ENCODE measurements at places on chromosomes 3 and 15.

DNA sequence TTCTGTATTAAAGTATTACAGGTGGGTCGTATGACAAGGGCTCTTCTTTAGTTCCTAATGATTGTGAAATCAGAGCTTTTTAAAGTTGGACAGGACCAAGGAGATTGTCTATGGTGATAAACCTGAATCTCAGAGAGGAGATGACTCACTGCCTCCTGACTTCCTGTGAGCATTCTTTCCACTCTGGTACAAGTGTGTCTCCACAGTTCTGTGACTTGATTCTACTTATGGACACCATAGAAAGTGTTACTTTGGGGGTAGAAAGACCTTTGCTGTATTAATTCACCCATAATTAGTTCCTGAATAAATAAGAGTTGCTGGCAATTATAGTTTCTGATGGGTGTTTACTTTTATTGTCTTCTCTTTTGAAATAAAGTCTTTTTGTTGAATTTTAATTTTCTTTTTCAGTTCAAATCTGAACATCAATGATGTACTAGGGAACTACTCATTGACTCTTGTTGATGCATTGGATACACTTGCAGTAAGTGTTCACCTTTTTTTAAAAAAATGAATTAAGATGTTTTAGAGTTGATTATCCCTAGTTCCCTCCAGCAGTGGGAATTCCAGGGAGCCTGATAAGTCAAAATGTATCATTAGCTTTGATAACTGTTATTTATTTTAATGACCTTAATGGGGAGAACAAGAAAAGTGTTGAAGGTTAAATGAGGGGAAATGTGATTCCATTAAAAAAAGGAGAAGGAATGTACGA is 7.4 kb downstream of the EDEM1 start:
- DNase-seq, result no peak

DNA sequence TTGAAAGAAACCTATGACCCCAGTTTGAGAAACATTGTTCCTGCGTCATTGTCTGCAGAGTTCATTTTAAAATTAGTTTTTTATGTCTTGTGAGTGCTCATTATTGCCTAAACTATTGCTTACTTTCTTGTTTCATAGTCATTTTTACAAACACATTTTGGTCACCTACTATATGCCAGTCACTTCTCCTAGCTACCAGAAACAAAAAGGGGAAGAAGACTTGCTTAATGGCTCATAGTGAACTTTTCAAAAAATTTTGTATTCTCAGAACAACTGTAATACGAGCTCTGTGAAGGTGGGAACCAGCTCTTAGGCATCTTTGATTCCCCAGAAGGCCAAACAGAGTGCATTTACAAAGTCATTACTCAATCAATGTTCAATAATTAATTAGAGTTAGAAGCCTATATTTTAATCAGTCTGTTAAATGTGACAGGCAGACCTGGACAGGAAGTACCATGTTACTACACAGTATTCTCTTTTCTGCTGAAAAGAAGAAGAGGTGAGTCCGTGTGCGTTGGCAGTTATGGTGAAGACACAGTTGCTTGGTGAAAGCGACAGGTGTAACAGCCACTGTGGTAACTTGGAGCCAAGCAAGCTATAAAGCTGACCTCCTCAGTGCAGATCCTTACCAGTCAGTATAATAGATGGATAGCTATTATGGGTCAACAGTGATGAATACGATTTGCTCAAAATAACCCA is 46.6 kb downstream of the DPPA2 start:
- DNase-seq, result no peak

GRCh38 chr15:39199076-39199475 is 381.8 kb upstream of the THBS1 start:
- no peak for DNase-seq

DNA sequence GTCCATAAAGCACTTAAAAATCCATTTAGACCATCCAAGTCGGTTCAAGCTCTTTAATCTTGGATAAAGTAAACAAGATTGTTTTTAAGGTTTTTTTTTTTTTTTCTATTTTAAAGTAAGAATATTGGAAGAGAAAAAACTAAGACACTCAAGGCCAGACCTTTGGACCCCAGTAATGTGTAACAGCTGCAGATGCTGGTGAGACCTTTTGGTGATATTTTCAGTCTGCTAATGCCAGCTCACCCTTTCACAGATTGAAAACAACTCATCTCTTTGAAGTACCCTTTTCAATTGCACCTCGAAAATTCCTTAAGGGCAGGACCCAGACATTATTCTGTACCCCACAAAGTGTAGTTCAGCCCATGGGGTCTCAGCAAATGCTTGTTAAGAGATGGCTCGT is 260.7 kb upstream of the CTNNB1 start:
- DNase-seq, result no peak

DNA sequence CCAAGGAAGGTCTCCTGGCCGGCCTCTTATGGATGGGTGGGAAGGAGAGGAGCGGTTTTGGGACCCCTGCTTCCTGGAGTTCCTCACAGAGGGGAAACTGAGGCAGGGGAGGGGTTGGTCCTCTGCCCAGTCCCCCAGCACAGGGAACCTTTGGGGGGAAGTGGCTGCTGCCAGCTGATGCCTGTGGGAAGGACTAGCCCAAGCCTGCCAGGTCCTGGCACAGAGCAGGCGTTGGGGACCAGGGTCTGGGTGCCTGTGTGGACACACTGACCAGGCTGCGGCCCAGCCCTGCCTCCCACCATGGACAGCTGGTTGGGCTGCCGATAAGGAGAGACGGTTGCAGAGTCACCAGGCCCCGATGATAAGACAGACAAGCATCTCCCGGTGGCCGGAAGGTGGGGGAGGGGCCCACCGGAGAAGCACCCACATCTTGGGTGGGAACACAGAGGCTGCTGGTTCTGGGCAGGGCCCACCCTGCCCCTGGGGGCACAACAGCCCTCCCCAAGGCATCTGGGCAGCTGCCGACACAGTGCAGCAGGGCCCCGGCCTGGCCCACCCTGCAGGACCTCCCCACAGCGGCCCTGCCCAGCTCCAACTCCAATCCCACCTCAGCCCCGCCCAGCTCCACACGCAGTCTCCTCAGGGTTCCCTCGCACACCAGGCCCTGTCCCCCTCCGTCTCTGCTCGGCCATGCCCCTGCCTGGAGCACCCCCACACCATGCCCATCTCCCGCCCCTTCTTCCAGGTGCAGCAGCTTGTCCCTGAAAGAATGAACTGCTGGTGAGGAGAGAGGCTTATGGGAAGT is 50.7 kb downstream of the DNAJB8 start:
- no peak for DNase-seq

DNA sequence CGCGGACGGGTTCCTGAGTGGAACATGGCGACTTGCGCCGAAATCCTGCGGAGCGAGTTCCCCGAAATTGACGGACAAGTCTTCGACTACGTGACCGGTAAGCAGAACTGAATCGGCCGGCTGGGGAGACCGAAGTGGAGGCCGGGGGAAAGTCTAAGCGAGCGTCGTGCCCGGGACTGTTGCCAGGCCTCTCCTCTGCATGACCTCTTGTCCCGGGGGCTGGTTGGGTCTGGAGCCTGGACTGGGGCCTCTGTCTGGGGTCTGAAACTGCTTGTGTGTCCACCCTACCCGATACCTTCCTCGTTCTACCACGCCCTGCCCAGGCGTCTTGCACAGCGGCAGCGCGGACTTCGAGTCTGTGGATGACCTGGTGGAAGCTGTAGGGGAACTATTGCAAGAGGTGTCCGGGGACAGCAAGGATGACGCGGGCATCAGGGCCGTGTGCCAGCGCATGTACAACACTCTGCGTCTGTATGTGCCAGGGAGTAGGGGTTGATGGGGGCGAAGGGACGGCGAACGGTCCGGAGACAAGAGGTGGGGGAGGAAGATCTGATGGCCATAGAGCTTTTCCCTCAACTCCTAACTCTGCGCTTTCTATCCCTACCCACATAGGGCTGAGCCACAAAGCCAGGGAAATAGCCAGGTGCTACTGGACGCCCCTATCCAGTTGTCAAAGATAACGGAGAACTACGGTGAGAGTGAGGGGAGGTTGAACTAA is at the start of gene ABCF3:
Gene ABCF3 (plus strand): TSS at position 16 of the 718 bp plus-strand sequence. CDS start 9 bp downstream, at position 25.
- DNase-seq, result no peak
